ENCODE measurements at places on chromosomes 7 and 10.

DNA sequence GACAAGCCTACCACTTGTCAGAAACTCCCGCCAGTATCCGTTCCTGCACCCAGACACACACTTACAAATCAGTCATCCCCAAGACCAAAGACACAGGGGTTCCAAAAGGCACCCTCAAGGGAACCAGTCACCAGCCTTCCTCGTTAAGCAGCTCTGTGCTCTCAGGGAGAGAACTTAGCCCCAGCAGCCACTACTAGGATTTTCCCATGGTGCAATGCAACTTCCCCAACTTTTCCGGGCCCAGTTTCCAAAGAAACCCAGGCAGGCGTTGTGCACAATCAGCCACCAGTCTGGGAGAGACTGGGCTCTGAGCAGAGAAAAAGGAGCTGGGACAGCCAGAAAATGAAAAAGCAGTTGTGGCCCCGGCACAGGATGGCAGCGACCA, 1.2 kb downstream of the DLG5 start:
- DNase-seq: no peak

- DNase-seq: no peak
These were observed 11.5 kb upstream of the AKR1B10 start for GRCh38 chr7:134515569-134516468.

DNA sequence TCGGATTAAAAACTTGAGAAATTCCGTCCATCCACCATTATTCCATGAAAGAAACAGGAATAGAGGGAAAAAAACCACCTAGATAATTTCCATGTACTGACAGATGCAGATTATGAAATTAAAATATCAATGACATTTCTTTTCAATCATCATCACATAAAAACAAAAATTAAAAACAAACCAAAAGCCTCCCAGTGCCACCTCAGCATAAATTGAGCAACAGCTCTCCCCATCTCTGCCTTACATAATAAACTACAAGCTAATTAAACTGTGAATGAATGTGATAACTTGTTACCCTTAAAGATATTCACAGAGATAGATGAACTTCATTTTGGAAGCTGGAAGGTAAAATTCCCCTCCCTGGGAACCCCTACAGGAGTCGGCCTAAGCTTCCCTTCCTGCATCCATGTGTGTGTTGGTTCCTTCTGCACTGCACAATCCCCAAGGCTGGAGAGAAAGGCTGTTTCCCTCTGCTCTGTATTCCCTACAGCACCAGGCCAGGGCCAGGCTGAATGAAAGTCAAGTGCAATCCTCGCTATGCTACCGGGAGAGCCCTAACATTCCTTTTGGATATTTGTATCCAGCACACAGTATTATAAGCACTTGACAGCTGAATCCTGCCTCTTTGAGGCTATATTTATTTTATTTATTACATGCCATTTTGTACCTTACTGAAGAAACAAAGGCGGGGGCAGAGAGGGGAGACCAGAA, 8.1 kb downstream of the CCDC6 start:
- DNase-seq: no peak

DNA sequence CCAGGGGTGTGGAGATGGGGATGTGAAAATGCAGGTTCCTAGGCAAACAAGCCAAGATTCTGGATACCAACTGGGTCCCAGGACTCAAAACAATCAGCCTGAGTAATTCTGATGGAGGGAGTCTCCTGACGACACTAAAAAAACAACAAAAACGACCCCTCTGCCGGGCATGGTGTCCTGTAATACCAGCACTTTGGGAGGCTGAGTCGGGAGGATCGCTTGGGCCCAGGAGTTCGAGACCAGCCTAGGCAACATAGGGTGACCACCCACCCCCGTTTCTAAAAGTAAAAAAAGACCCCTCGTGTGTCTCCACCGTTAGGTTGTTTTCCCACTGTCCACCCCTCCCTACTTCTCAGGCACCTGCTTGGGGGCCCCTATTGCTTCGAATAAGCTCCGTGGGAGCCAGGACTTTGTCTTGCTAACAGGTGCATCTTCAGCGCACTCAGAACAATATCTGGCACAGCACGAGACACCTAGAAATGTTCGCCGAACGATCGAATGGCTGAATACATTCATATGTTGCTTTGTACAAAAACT, 743 bp upstream of the NRF1 start:
- DNase-seq: peak; percentile 16

DNA sequence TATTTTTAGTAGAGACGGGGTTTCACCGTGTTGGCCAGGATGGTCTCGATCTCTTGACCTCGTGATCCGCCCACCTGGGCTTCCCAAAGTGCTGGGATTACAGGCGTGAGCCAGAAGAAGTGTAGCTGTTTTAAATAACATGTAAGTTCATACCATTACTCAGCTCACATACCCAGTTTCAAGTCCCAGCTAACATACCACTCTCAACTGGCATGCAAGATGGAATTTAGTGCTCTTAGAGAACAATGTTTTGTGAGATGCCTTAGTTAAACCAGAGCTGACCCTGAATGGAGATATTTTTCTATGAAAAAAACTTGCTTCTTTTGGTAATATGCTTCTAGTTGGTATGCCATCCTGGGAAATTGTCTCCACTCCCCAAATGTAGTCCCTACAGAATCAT, 37.3 kb downstream of the HBP1 start:
- DNase-seq: no peak

DNA sequence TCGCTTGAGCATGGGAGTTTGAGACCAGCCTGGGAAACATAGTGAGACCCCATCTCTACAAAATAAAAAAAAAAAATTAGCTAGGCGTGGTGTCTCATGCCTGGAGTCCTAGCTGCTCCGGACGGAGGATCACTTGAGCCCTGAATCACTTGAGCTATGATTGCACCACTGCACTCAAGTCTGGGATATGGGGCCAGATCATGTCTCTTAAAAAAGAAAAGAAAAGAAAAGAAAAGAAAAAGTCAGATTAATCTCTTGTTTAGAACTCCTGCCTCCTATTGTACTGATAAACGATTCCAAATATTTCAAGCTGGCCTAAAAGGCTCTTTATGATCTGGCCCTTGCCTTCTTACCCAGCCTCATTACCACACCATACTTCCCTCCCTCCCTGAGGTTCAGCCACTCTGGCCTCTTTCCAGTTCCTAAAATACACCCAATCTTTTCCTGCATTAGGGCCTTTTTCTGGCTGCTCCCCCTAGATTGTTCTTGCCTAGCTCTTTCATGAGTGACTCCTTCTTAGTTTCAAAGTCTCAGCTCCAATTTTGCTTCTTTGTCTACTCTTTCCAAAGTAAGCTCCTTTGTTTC, 41.7 kb downstream of the VCL start:
- no peak for DNase-seq

DNA sequence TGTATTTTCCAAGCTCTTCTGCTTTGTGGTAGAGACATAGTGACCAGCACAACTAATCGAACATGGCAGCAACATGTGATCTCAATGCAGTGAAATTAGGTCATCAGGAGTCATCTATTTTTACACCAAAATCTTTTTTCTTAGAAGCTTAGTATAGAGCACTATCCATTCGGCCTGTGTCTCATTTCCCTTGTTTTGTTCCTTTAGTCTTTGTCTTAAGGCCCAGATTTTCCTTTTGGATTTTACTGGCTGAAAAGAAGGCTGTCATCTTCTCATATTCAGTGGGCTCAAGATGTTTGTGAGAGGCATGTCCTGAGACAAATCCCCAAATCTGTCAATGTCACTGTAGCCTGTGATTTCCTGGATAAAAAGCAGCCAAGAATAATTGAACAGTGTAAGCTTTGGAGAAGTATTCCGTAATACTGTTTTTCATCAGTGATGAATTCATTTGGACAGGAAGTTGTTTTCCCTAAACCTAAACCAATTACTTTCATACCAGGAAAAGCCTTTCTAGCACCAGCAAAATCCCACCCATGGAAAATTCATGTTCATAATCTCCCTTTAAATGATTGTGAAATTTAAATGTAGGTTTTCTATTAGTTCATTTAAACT, 55.2 kb downstream of the MAGI2 start:
- no peak for DNase-seq

DNA sequence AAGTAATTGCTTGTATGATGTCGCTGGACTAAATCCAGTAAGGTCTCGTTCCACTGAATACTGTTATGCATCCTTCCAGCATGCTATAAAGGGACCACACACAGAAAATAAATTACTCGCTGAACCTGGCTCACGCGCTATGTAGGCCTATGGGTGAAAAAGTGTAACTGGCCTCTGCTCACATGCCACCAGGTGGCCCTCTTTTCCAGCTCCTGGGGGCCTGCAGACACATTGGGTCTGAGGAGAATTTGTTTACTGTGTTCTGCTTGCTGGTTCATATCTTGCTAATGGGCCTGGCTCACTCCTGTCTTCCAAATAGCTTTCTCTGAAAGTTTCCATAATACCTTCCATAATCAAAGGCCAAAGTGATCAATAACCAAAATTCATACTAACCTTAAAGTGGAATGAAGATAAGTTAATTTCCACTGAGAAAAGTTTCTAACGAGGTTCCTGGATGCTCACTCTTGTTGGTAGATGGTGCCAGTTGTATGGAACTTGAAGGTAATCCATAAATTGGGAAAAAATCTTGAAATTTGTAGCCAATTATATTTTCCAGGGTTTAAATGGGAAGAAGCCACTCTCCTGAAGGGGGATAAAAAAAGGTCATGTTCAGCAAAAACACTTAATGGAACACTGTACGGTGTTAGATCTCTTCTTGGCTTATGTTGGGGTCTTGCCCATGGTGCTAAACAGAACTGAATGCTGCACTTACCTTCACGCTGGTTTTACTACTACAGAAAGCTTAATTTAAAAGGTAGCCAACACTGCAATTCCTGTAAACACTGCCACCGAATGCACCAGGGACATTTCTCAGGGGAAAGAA, 27.0 kb upstream of the ZPBP start:
- DNase-seq: peak; percentile 58

- DNase-seq: no peak
These were observed 754.7 kb downstream of the SUGCT start for GRCh38 chr7:40889539-40889938.

- no peak for DNase-seq
These were observed 24.0 kb upstream of the RNF32 start for GRCh38 chr7:156616269-156617202.

GRCh38 chr7:105521027-105521716, 899 bp downstream of the PUS7 start:
- DNase-seq: peak; percentile 60

GRCh38 chr10:34339816-34340553, 475.1 kb downstream of the PARD3 start:
- DNase-seq: no peak

GRCh38 chr7:55887821-55888247, 578 bp downstream of the ZNF713 start:
- DNase-seq: no peak

GRCh38 chr10:17684537-17684936, 40.6 kb downstream of the STAM start:
- peak; percentile 65 for DNase-seq

DNA sequence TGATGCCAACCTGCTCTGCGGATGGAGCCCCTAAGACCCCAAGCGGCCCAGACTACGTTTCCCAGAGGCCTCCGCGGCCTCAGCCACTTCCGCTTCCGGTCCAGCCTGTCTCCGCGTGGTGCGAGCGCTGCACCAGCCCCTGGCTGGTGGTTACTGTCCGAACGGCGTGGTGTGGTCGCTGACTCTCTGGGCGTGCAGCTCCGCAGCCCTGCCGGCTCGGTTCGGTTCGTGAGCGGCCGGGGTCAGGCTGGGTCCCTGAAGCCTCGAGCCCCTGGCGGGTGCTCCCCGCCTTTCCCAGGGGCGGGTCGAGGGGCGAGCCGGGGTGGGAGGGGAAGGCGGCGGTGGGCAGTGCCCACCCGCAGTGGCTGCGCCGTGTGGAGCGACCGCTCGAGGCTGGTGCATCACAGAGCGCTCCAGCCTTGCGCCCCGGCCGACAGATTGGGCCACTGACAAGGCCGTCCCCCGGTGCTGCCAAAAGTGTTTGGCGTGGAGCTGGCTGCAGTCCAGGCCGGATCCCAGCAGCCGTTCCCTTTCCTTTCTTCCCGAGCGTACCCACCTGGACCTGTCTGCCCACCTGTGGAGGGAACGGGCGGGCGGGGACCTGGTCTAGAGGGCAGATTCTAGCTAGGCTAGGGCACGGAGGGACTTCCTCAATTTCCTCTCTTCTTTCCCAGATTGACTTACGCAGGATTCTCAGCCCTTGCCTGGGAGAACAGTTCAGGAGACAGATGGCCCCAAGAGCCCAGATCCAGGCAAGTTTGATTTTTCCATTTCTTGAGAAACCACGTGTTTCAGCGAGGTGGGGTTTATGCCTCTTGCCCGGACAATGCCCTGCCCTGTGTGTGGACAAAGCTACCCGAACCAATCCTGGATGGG, at the start of gene ZNF485:
Gene ZNF485 (plus strand): TSS at position 116 of the 876 bp plus-strand sequence. CDS start 613 bp downstream, at position 729.
- DNase-seq: peak; percentile 82

DNA sequence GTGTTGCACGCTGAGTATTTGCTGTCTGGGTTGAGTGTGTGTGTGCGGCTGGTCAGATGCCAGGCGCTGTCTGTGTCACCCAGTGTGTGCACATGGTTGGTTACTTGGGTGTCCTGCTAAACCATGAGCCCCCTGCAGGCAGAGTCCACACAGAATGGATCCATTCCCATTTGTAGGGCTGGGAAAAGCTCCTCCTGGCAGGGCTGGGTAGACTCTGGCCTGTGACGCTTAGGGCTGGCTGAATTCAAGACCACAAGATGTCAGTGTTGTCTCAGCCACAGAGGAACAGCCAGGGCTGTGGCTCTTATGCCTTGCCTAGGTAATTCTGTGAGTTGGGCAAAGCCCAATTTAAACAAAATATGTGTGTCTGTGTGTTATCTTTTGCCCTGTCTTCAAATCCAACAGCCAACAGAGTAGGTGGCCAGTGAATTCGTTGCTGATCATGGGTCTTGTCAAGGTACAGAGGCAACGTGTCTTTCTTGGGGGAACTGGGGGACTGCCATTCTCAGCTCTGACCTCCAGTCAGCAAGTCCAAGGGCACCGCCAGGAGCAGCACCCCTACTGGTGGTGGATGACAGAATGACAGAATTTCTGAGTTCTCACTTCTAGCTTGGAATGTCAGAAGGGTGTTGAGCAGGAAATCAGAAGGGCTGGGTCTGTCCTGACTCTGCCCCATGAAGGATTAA, 285.1 kb downstream of the CCSER2 start:
- DNase-seq: peak; percentile 31

GRCh38 chr7:152602962-152603361, 73.0 kb downstream of the XRCC2 start:
- DNase-seq: no peak

DNA sequence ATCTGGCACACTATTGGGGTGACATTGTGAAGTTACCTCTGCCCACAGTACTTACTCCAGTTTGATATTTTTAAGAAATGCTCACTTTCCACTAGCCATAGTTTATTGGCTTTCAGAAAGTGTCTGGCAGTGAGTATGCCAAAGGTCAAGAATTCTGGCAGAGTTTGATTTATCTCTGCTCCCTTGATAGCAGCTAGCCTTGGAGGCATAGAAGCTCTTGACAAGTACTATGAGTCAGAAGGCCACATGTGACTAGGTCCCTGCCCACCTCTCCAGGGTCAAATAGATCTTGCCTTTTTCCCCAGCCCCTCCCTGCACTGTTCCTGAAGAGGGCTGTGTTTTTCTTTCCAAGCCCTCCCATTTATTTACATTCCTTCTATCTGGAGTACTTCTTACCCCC, 202.2 kb downstream of the AUTS2 start:
- no peak for DNase-seq

GRCh38 chr7:140696024-140696679, 356 bp upstream of the NDUFB2 start:
- DNase-seq: peak; percentile 92

GRCh38 chr7:94664023-94664422, 8.1 kb upstream of the SGCE start:
- DNase-seq: no peak
